ENCODE measurements at places on chromosomes 12 and 14. TPM values are rescaled to one million over a fixed set of nuclear protein-coding genes. Genes with fewer than 3 reads are reported as not detected.

DNA sequence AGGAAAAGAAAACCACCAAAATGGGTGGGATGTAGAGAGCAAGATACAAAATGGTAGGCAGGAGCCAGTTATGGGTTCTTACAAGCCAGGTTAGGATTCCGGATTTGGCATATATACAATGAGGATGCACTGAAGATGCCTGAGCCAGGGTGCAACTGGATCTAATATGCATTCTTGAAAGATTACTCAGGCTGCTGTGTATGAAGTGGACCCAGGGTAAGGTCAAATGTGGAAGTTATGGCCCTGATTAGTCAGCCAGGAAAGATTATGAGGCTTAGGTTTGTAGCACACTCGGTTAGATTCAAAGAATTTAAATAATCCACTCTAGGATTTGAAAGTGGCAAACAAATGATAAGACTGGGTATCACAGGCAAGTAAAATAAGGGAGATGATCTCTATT, 1750.7 kb upstream of the FLRT2 start:
- DNase-seq: peak; percentile 78

GRCh38 chr12:42741771-42742510, 152.4 kb upstream of the PRICKLE1 start:
- peak; percentile 84 for DNase-seq

The NUP107 gene
- total RNA-seq: 54.4 TPM

DNA sequence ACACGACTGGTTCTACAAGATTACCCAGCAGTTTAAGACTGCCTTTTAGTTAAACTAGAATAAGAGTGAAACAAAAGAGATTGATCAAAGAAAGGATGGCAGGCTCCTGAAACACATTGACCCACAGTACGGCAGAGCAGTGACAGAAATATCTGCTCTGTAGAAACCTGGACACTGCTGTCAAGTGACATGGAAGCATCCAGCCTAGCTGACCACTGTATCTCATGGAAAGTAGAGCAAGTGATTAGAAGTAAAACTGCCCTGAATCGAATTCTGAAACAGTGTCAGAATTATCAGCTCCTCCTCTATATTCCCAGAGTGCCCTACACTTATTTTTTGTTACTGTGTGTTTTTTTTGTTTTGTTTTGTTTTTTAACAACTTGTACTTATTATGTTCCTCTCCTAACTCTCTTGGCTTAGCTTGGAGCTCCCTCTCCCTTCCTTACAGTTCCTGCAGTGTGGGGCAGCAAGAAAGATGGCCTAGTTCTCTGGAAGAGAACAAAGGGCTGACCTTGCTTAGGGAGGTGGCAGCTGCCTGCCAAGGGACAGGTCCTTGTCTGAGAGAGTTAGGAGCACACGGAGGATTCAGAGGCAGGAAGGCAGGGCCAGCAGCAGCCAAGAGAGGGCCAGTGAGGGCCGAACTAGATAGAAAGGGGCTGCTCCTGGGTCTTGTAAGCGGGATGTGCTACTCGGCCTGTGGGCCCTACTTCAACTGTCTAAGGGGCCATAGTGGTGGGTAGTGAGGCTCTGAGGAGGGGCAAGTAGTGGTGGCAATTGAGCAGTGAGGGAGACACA, 97.2 kb downstream of the PTPRR start:
- DNase-seq: no peak
